ENCODE measurements at places on chromosomes 7 and 10. TPM values are rescaled to one million over a fixed set of nuclear protein-coding genes. Genes with fewer than 3 reads are reported as not detected.
A peak's percentile ranks its signal among the peaks of the same experiment; 100 is the strongest.

DNA sequence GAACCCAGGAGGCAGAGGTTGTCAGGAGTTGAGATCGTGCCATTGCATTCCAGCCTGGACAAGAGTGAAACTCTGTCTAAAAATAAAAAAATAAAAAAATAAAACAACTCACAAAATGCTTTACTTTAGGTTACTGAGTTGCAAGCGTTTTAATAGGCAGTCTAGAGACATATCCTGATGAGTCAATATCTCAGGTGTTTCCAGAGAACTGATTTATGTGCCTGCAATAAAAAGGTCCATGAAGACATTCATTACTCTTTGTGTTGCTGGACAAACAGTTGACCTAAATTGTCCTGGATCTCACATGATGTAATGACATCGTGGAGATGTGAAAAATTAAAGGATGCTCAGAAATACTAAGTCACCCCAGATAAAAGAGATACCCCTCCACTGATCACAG, 31.5 kb downstream of the CDNF start:
- no peak for DNase-seq

- DNase-seq = no peak
These were observed 38.2 kb upstream of the BET1 start for GRCh38 chr7:94042381-94042780.

GRCh38 chr10:119191881-119192280, 13.3 kb upstream of the PRDX3 start:
- DNase-seq = peak; percentile 29

- DNase-seq = no peak
These were observed 37.1 kb downstream of the COL1A2 start for GRCh38 chr7:94431619-94432280.

GRCh38 chr7:68823996-68824780, 774.1 kb upstream of the AUTS2 start:
- no peak for DNase-seq

GRCh38 chr7:1758028-1758858, 88.2 kb downstream of the ELFN1 start:
- DNase-seq = peak; percentile 84

- no peak for DNase-seq
These were observed 714.8 kb upstream of the GALNT17 start for GRCh38 chr7:70416986-70417655.

The LIPJ gene
- not detected for total RNA-seq

The ZC3HAV1L gene
- 0.29 TPM for total RNA-seq

The ADRA2A gene
- total RNA-seq = not detected

The HGF gene
- total RNA-seq = 75.8 TPM

All from H4 (cell line).